Naive B cell (primary cell): ENCODE measurements at places on chromosomes 5 and 9. TPM values are rescaled to one million over a fixed set of nuclear protein-coding genes. Genes with fewer than 3 reads are reported as not detected.

PTPN3 gene
- polyA plus RNA-seq = not detected

TAF1L gene
- polyA plus RNA-seq = not detected

DNA sequence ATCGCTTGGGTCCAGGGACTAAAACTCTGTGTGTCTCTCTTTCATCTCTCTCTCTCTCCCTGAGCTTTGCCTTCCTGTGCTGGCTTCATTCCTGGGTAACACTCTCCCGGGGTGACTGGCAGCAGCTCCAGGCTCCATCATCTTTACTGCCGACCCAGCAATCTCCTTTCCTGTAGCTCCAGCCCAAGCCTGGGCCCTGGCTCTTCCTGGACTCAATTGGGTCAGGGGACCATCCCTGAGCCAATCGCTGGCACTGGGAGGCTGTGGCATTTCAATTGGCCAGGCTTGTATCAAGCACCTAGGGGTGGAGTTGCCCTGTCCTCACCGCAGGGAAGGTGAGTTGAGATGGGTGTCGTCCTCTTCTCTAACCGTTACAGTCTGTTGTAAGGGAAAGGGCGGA is 31.9 kb downstream of the FAM240B start:
- DNase-seq = no peak
- H3K27me3 ChIP-seq = peaks cover 17% of the 10 kb centered on the region
- no peaks in the 10 kb centered on the region for H3K4me1 ChIP-seq
- no peaks in the 10 kb centered on the region for H3K36me3 ChIP-seq
- H3K27ac ChIP-seq = no peak overlapping the region
- no peak overlapping the region for H3K4me3 ChIP-seq

DNA sequence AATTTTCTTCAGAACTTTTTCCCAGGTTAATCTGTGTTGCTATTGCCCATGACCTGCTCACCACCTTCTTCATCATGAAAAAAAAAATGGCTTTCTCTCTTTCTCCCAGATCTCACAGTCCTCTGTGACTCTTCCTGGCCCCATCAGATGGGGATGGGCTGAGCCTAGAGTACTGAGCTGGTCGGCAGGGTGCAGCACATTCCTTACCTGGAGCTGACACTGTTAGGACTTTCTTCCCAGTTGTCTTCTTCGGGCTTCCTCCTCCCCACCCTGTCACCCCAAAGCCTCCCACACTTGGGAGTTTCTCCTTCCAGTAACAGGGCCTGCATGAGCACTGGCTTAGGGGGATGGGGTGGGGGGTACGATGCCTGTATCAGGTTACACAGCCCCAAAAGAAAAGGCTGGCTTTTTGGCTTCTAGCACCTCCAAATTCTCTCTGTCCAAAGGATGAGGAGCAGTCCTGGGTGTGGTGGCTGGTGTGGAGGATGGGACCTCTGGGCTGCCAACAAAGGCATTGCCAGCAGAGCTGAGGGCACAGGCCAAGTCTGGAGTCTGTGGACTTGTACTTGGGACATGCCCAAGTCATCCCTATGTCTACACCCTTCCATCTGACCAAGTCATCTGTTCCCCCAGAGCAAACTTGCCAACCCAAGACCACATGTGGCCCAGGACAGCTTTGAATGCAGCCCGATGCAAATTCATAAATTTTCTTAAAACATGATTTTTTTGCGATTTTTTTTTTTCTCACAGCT is 68.0 kb upstream of the HSPA9 start:
- no peaks in the 10 kb centered on the region for H3K36me3 ChIP-seq
- peaks cover 4% of the 10 kb centered on the region for H3K4me1 ChIP-seq
- no peak overlapping the region for H3K27ac ChIP-seq
- no peak for DNase-seq
- H3K4me3 ChIP-seq = no peak overlapping the region

NIM1K gene
- 0.90 TPM for polyA plus RNA-seq

SLC12A7 gene
- 5.6 TPM for polyA plus RNA-seq

PCDHGA1 gene
- not detected for polyA plus RNA-seq

- no peak overlapping the region for H3K4me3 ChIP-seq
- no peak for DNase-seq
- H3K27me3 ChIP-seq = no peaks in the 10 kb centered on the region
These were observed 75.1 kb upstream of the ADCY2 start for GRCh38 chr5:7320701-7321301.

- H3K4me1 ChIP-seq = no peaks in the 10 kb centered on the region
- H3K27me3 ChIP-seq = peaks cover 14% of the 10 kb centered on the region
These were observed 43.0 kb downstream of the NUDT12 start for GRCh38 chr5:103519550-103519949.

- H3K27ac ChIP-seq = no peak overlapping the region
- H3K4me1 ChIP-seq = no peaks in the 10 kb centered on the region
- H3K27me3 ChIP-seq = peaks cover 4% of the 10 kb centered on the region
- DNase-seq = no peak
- no peaks in the 10 kb centered on the region for H3K36me3 ChIP-seq
- no peak overlapping the region for H3K4me3 ChIP-seq
These were observed 206.0 kb downstream of the FBXO4 start for GRCh38 chr5:42131081-42131480.

DNA sequence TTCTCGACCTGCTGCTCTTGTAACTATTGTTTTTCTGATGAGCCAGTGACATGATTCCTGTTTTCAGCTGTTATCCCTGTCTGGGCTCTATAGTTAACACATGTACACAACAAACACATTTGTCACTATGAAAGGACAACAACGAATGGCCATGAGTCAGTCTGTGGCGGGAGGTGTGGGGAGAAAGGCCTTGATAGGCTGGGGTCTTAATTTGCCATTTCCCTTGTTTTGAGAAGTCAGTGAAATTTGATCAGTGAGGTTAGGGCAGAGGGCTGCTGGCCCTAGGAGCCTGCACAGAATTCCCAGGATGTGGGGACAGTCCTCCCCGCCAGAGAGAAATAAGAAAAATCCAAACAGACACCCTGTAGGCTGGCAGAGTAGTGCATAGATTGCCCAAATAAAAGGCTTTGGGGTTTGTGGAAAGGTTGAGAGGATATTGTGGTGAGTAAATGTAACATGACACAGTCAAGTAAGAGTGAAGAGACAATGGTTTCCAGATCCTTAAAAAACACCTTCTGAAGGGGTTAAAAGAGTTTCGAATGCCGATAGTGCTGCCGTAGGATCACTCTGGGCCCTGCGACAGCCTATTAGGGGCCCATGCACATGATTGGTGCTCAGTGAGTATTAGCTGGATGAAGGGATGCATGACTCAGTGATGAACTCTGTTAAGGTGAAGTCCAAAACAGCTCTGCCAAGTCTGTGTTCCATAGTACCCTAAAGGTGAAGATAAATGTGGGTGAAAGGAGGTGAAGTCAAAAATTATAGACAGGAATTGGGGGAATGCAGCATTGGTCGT is 110.9 kb upstream of the PRRC1 start:
- no peak overlapping the region for H3K27ac ChIP-seq
- no peaks in the 10 kb centered on the region for H3K4me1 ChIP-seq
- H3K27me3 ChIP-seq = peaks cover 6% of the 10 kb centered on the region
- H3K4me3 ChIP-seq = no peak overlapping the region

DNA sequence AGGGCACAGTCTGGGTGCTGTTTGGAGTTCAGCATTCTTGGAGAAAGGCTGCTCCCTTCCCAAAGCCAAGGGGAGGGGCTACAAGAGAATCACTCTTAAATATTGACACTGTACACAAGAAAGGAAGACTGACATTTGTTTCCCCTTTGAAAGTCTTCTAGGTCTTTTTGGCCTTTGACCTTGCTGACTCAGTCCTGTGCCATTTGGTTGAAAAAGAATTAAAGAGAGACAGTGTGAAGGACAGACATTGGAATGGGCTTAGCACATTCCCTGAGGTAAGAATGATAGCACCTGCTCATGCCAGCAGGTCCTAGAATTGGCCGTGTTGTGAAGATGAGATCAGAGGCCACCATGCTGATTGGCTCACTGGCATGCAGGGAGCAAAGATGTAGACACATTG is 271.4 kb upstream of the ZNF608 start:
- H3K4me1 ChIP-seq = peaks cover 4% of the 10 kb centered on the region
- no peak for DNase-seq
- H3K36me3 ChIP-seq = no peaks in the 10 kb centered on the region
- peaks cover 9% of the 10 kb centered on the region for H3K27me3 ChIP-seq

C5orf52 gene
- not detected for polyA plus RNA-seq

GRM6 gene
- not detected for polyA plus RNA-seq

DNA sequence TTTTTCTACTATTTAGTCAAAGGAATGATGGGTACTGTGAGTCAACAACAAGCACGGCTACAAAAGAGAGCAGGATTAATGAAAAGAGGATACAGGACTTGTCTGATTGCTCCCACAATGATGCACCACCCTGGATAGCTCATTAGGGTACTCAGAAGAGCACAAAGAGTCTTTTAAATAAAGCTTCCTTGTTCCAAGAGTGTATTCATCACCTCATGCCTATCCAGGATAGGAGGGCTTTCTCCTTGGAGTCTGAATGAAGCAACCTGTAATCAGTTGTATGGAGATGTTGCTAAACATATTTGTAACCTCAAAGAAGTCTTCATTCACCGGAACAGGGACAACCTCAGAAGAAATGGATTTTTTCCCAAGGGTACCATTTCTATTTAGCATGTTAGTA is 219.5 kb upstream of the TMEM161B start:
- H3K27ac ChIP-seq = no peak overlapping the region
- no peaks in the 10 kb centered on the region for H3K36me3 ChIP-seq
- H3K27me3 ChIP-seq = peaks cover 19% of the 10 kb centered on the region
- DNase-seq = no peak
- no peaks in the 10 kb centered on the region for H3K4me1 ChIP-seq

DNA sequence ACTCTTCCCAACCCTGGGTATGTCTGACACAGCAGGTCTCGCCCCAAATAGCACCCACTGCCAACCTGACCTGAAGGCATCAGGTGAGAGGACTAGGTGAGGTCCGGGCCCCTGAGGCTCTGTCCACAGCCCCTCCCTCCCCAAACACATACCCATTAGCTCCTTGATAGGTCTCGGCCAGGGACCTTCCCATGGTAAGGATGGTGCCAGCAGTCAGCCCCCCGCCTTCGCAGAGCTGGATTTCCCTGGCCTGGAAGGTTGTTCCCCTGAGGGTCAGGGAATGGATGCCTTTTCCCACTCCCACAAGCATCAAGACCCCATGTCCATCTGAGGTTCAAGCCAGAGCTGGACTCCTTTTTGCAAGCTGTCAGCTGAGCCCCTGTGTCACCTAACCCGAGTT is 2.7 kb downstream of the ENHO start:
- H3K4me1 ChIP-seq = peaks cover 12% of the 10 kb centered on the region
- no peak for DNase-seq
- peaks cover 34% of the 10 kb centered on the region for H3K27me3 ChIP-seq
- H3K36me3 ChIP-seq = no peaks in the 10 kb centered on the region

PCDHB10 gene
- not detected for polyA plus RNA-seq

DNA sequence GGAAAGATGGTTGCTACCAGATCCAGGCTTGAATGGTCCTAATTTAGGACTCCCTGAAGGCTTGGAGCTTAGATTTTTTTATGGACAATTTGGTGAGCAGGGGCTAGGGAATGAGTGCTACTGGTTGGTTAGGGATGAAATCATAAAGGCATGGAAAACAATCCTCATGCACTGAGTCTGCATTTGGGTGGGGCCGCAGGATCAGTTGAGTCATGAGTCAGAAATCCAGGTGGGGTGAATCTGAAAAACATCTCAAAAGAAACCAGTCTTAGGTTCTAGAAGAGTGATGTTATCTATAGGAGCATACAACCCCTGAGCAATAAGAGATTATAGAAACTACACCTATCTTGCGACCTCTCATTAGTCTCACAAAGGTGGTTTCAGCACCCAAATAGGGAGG is 300.0 kb downstream of the KIF4B start:
- no peak overlapping the region for H3K27ac ChIP-seq
- no peak for DNase-seq
- no peaks in the 10 kb centered on the region for H3K36me3 ChIP-seq
- no peaks in the 10 kb centered on the region for H3K27me3 ChIP-seq
- H3K4me3 ChIP-seq = no peak overlapping the region
- no peaks in the 10 kb centered on the region for H3K4me1 ChIP-seq

- no peaks in the 10 kb centered on the region for H3K4me1 ChIP-seq
- no peaks in the 10 kb centered on the region for H3K36me3 ChIP-seq
- H3K4me3 ChIP-seq = no peak overlapping the region
These were observed 288.0 kb downstream of the IZUMO3 start for GRCh38 chr9:24257726-24258125.

SLC1A3 gene
- polyA plus RNA-seq = not detected

DNA sequence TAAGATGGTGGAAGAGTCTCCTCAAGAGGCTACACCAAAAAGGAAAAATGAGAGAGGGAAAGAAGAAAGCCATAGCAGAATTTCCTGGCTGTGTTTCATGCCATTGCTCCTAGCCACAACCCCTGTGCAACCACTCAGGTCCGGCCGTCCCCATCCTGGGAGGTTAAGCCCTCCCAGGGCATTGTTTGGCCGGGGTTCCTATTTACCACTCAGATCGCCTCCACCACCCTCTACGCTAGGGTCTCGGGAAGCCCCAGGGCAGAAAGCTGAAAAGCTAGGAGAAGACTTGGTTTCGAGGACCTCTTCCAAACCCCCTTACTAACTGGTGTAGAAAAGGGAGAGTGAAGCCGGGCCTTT is 715 bp downstream of the RC3H2 start:
- H3K4me3 ChIP-seq = peak overlapping the region; percentile 88
- H3K4me1 ChIP-seq = peaks cover 19% of the 10 kb centered on the region
- H3K27me3 ChIP-seq = no peaks in the 10 kb centered on the region

CD14 gene
- polyA plus RNA-seq = 10.2 TPM

DNA sequence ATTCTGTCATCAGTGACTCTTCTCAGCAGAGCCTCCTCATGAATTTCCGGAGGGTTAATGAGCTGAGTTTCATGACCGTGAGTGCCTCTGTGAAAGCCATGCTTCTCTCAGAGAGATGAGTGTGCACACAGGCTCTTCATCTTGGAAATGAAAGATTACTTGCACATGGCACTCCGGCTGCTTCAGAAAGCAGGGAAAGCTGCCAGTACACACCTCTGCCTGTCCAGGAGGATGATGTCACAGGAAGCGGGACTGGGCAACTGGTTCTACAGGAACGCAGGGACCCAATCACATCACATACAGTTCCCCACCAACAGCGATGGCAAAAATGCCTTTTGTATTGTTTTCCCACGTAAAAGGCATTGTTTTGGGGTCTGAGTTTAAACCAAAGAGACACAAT is 286.0 kb upstream of the DAP start:
- no peak for DNase-seq
- H3K27ac ChIP-seq = no peak overlapping the region
- H3K36me3 ChIP-seq = no peaks in the 10 kb centered on the region
- no peaks in the 10 kb centered on the region for H3K27me3 ChIP-seq
- no peak overlapping the region for H3K4me3 ChIP-seq
- H3K4me1 ChIP-seq = no peaks in the 10 kb centered on the region

CEP72 gene
- 3.3 TPM for polyA plus RNA-seq

GRCh38 chr5:79842006-79842881 is 148.8 kb downstream of the MTX3 start:
- H3K4me3 ChIP-seq = no peak overlapping the region
- peaks cover 6% of the 10 kb centered on the region for H3K27me3 ChIP-seq
- no peak for DNase-seq
- H3K4me1 ChIP-seq = no peaks in the 10 kb centered on the region

GRCh38 chr5:135238622-135239452 is 160.2 kb downstream of the MACROH2A1 start:
- no peak for DNase-seq
- no peaks in the 10 kb centered on the region for H3K27me3 ChIP-seq
- no peak overlapping the region for H3K27ac ChIP-seq
- no peaks in the 10 kb centered on the region for H3K4me1 ChIP-seq
- H3K36me3 ChIP-seq = no peaks in the 10 kb centered on the region

SMIM33 gene
- polyA plus RNA-seq = not detected

F12 gene
- polyA plus RNA-seq = 1.4 TPM
